ENCODE measurements at places on chromosomes 4 and X.

DNA sequence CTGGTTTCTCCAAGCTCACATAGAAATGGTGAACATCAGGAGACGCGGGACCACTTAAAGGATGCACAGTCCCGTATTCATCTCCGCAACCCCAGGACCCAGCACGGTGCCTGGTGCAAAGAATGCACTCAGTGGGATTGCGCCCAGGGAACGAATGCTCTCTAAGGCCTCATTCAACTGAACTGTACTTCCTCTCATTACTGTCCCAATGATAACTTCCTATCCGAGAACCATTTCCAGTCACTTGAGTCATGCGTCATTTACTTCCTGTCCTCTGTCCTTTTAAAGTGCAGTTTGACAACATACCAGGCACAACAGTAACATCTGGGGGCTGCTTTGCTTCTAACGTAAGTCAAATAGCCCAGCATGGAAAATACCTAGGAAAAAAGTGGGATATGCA, 75.7 kb downstream of the RBM47 start:
- DNase-seq = no peak

DNA sequence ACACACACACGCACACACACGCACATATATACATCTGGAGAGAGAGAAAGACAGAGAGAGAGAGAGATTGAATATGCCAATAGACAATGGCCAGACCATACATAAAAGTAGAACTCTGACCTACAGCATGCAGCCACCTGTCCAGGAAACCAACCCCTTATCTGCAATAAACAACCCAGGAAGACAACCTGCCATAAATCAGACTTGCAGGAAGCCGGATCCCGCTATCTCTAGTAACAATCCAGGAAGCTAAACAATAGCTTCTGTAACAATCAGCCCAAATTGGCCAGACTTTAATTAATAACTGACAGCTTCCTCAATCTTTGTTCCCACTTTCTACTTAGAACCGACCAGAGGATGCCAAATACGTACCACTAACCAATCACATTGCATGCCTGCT, 173.2 kb downstream of the LDB2 start:
- DNase-seq = no peak

GRCh38 chr4:69760455-69760854, at the start of gene SULT1B1:
TSS of gene SULT1B1 (minus strand) at chr4:69760620. CDS start at chr4:69755217, 5,403 bp downstream.
- DNase-seq = no peak

DNA sequence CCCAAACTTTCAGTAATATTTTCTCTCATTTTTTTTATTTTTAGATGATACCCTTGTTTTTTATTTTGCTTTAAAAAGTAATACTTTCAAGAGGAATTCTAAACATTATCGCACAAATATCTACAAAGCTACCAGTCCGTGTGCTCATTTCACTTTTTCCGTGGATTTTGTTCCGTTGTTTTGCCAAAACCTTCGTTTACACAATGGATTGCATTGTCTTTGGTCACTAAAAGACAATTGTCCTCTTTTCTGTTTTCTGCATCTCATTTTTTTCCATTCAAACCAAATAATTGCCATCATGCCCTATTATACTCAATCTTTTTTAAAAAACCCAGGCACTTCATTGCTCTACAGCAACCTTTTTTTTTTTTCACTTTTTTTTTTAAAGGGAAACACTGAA, 214.9 kb downstream of the CXXC4 start:
- no peak for DNase-seq

DNA sequence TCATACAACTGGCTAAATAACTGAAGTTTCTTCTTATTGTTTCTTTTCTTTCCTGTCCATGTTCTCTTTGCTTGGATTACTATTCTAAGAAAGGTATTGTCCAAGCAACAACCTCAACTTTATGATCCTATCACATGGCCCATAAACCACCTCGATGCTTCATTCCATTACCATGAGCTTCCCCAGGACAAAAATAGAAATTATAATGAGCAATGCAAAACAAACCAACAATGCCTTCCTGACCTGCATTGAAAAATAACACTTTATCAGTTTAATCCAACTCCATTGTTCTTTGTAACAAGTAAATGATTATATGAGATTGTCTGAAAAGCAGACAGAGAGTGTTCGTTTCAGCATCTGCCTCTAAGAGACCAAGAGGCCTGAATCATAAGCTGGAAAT, 148.8 kb downstream of the HS6ST2 start:
- DNase-seq = no peak

GRCh38 chr4:10608501-10609219, 75.9 kb downstream of the CLNK start:
- DNase-seq = no peak

GRCh38 chr4:154349829-154350228, 141.8 kb downstream of the DCHS2 start:
- DNase-seq = peak; percentile 7

DNA sequence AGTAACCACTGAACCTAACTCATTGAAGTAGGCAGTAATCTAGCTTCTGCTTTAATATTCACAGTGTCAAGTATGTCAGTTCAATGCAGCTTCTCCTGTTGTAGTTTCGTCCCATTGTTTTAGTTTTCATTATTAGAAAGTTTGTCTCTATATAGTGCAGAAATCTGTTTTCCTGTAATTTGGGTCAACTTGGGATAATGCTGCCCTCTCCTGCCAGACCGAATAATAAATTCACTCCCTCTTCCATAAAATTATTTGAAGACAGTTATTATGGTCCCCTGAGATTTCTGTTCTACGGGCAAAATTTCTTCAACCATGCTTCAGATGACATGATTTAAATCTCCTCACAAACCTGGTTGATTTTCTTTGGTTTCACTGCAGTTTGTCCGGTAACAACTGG, 4.6 kb upstream of the LUZP4 start:
- DNase-seq = no peak

DNA sequence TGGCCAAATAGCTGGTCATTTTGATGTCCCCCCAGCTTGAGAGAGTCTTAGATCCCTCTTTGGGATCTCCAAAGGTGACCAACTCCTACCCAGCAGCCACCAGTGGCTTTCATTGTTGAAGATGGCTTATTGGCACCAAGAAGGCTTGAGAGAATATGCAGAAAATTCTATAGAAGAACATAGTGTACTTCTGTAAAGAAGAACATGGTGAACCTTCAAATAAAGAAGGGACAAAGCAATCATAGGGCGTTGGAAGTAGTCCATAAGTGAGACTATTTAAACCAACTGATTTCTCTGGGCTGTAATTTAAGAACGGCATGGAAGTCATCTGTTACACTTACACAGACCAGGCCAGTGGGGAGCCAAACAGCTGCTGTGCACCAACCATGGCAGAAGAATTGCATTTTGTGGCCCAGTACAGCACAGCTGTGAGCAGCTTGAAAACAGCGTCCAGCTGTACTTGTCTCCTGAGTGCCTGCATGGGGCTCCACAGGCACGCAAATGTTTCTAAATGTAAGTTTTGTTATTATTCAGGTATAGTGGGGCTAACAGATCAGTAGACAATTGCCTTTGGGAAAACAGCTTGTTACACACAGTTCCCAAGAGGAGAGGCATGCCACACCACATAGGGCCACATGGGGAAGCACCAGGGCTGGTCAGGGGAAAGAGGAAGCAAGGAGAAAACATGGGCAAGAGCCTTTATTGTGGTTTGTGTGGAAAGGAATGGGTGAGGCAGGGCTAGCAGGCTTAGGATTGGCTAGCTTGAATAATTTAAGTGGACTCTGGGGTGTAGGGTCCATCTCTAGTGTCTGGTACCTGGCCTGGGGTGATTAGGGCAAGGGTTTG, 125.0 kb downstream of the ARHGAP6 start:
- DNase-seq = no peak

DNA sequence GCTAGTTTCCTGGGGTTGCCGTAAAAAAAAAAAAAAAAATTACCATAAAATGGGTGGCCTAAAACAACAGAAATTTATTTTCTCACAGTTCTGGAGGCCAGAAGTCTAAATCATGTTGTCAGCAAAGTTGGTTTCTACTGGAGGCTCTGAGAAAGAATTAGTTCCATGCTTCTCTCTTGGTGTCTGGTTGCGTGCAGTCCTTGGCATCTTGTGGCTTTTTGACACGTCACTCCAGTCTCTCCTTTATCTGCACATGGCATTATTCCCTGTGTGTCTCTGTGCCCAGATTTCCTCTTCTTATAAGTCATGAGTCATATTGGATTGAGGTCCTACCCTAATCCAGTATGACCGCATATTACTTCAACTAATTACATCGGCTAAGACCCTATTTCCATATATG, 38.7 kb downstream of the SPATA4 start:
- no peak for DNase-seq

- DNase-seq = no peak
Measured at GRCh38 chrX:20567108-20567507, 300.4 kb upstream of the RPS6KA3 start.

DNA sequence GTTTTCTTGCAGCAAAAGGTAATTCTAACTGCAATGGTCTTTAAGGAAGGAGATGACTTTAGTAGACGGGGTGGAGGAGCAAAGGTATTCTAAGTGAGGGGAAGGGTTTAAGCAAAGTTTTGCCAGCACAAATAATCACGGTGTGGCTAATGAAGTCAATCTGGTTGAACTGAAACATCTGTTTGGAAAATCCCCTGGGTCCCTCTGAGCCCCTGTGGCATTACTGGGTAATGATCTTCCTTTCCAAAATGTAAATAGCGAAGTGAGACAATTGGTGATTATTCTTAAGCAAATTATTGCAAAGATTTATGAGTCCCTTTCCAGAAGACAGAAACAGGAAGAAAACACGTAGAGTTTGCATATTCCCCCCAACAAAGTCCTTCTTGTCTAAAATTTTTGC, 47.2 kb downstream of the FGFBP1 start:
- DNase-seq = no peak

DNA sequence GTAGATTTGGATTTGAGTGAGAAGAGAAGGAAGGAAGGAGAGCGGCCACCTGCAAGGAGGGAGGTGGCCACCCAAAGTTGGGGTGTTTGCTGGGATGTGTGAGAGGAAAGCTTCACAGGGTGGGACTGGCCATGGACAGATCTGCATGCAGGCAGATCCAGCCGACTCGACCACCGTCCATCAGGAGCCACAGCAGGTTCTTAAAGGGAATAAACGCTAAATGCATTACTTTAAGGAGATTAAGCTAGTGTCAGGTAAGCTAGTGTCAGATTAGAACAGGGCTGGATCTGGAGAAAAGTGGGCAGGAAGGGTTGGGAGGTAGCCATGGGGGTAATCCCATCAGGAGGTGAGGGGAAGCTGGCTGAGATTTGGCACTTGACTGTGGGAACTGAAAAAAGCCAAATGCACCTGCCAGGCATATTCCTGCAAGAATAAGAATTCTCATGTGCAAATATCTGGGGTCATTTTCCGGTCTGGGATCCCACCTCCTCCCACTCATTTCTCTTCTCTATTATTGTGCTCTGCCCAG, 79.6 kb downstream of the MGST2 start:
- no peak for DNase-seq

DNA sequence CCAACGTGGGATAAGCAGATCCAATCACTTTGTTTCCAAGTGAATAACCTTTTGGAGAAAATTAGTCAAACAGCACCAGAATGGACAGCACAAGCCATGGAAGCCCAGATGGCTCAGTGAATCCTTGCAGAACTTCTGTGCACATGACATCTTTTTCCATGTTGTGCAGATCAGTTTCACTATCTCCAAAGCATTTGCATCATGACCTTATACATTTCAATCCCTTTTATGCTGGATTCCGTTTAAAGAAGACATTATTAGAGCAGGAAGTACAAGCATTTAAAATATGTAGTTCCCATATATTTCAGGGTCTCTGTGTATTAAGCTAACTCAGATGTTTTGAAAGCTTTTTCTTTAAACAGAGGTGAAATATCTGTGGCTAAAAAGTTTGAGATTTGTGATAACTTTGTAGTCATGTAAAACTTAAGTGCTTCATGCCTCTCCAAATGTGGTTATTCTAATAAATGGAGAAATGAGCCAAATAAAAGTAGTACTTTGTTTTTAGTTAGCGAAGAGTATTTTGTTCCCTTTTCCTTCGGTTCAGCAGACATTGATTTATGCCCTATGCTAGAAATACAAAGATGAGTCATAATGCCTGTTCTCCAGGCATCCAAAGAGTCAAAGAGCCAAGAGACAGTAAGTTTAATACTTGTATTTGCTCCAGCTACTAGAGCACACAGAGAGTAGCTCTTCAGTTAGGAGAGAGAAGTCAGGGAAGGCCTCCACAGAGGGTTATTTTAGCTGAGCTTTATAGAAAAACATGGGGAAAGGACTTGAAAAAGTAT, 39.0 kb downstream of the PLAC8 start:
- DNase-seq = peak; percentile 33

DNA sequence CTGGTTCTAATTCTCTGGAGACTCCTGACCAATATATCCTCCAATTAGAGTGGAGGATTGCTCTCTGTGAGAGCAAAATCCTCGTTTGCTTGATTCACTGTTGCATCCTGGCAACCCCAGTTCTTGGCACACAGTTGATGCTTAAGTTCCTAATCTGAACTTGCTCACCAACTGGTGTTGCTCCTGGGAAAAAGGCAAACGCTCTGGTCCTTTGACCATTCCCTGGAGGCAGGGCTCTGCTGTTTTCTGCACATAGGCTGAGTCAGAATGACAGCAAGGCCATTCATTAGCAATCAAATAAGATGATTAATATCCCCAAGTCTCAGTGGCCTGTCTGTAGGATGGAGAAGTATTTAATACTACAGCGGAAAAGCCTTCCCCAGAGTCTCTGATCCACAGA, 172.7 kb upstream of the TBC1D9 start:
- no peak for DNase-seq

- no peak for DNase-seq
Measured at GRCh38 chrX:129678614-129679195, 23.9 kb upstream of the APLN start.

- no peak for DNase-seq
Measured at GRCh38 chrX:129496625-129497024, 26.7 kb downstream of the SMARCA1 start.
